Thoracic aorta endothelial cell (primary cell): ENCODE measurements at places on chromosomes 7 and 10. TPM values are rescaled to one million over a fixed set of nuclear protein-coding genes. Genes with fewer than 3 reads are reported as not detected.

Gene IGFBP3
- total RNA-seq = 8.3 and 11.4 TPM in 2 replicates

Gene PNLIPRP3
- total RNA-seq = not detected in 2 replicates

Gene SLC26A3
- total RNA-seq = not detected in 2 replicates

Gene PTPRE
- total RNA-seq = 63.3 and 67.2 TPM in 2 replicates

Gene SFTPA1
- total RNA-seq = not detected in 2 replicates
